Right lobe of liver (tissue), 6 donors: ENCODE measurements at places on chromosomes 1 and 21.

DNA sequence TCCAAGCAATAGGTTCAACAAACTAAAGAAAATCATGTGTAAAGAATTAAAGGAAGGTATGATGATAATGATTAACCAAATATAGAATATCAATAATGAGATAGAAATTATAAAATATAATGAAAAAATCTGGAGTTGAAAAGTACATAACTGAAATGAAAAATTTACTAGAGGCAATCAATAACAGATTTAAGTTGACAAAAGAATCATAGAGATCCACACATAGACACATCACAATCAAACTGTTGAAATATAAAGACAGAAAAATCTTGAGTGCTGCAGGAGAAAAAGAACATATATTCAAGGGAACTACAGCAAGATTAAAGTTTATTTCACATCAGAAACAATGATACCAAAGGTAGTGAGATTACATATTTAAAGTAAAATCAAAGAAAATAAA, 63.7 kb downstream of the RNASEL start:
- no peak for DNase-seq

- peak; percentile 62 for DNase-seq
Observed at GRCh38 chr1:19468397-19468956, 16.9 kb downstream of the CAPZB start.

DNA sequence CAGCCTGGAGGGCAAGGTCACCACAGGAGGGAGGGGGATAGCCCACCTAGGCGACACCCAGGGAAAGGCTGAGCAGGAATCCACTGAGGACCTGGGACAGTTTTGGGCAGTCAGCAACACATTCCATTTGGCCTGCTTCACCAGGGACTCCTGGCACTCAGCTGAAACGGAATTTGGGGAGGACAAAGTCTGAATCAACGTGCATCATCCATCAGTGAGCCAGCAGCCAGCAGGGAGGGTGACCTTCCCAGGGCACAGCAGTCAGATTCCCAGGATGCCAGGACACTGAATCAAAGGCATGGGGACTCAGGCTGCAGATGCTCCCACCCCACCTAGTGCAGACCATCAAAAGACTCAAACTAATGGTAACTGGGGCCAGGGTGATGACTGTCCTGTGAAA, 4.6 kb downstream of the SH3BP5L start:
- DNase-seq: peak; percentile 56

GRCh38 chr1:46991083-46991923, 32.2 kb upstream of the CYP4X1 start:
- DNase-seq: no peak

DNA sequence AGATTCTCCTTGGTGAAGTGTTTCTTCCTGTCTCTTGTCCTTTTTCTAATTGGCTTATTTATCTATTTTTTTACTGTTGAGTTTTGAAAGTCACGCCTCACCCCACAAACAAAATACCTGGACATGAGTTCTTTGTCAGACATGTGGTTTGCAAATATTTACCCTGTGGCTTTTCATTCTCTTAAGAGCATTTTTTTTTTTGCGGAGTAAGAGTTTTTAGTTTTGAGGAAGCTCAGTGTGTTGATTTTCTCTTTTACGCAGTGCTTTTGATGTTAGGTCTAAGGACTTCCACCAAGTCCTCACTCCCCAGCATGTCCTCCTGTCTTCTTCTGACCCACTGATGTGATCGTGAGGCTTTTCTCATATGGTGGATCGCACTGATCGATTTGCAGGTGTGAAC, 7.6 kb downstream of the DFFB start:
- DNase-seq: no peak

- DNase-seq: peak; percentile 25
Observed at GRCh38 chr21:8990326-8991087, 1530.9 kb upstream of the TPTE start.

DNA sequence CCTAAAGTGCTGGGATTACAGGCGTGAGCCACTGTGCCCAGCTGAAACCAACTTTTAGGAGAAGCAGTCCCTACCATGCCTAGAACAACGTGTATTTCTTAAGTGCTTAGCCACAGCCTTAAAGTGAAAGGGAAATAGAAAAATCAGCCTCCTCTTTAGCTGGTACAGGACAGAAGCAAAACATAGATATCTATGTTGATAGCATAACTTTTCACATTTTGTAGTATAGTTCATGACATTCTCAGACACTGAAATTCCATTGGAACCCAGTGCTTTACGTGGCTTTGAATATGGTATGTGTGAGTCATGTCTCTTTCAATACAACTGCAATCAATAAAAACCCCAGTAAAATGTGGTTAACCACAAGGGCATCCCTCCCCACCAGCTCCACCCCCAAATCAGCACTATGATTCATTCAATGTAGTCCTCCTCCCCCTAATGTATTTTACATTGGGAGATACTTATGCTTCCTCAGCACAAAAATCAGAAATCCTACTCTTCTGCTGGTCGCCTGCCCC, 32.1 kb downstream of the TGFB2 start:
- DNase-seq: no peak
